Activated CD4-positive, alpha-beta T cell treated with anti-CD3 and anti-CD28 coated beads, Interleukin-2, amount 10 ng/mL, durations not matched to agents 24 days and 14 days (primary cell): ENCODE measurements at places on chromosomes 6 and 20. TPM values are rescaled to one million over a fixed set of nuclear protein-coding genes. Genes with fewer than 3 reads are reported as not detected.

FERMT1 gene
- total RNA-seq = 0.58 and 0.71 TPM in 2 replicates

DBNDD2 gene
- total RNA-seq = 19.9 and 25.2 TPM in 2 replicates

TAP2 gene
- total RNA-seq = 152 and 163 TPM in 2 replicates

LTA gene
- total RNA-seq = 622 and 631 TPM in 2 replicates
